Activated CD8-positive, alpha-beta T cell treated with anti-CD3 and anti-CD28 coated beads, Interleukin-2, amount 10 ng/mL, durations not matched to agents 7 days and 5 days (primary cell): ENCODE measurements at places on chromosomes 11 and 22.

DNA sequence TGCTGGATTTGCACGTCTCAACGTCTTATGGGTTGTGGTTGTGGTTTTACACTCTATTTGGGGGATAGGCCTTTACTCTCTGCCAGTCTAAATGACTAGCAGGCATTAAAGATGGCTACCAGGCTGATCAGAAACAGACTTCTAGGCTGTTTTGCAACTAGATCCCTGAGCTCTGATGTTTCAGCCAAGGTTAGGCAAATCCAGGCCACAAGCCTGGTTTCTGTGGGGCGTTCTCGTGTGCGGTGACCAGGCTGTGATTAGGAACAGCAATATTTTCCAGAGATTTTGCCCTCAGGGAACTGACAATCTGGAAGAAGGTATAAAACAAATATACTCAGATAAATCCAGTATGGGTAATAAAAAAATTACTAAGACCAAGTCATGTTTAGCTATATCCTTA is 502.4 kb downstream of the INSC start:
- no peak overlapping the region for H3K4me3 ChIP-seq
- DNase-seq: no peak
- H3K36me3 ChIP-seq: no peaks in the 10 kb centered on the region
- no peaks in the 10 kb centered on the region for H3K27me3 ChIP-seq

DNA sequence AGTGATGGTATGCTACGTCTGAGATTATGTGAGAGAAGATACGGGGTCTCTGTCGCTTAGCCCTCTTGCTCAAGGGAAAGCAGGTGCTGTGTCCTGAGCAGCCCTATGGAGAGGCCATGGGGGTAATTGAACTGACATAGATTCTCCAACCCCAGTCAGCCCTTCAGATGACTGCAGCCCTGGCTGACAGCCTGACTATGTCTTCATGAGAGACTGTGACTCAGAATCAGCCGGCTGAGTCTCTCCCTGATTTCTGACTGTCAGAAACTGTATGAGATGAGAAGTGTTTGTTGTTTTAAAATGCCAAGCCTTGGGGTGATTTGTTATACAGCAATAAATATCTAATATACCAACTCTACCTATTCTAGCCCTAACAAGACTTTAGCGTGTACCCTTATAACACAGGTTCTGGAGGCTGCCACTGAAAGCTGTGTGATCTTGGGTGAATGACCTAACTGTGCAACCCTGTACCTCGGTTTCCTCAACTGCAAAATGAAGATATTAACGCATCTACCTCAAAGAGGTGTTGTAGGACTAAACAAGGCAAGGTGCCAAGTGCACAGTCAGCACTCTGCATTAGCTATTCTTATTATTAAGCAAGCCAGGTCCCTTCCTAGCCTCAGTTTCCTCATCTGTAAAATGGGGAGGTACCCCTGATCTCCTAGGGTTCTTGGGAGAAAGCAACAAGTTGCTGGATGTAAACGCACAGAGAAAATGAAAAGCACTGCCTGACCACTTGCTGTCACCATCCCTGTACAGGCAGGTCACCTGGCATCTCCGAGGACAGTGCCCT is 24.9 kb downstream of the SLC43A1 start:
- H3K36me3 ChIP-seq: peaks cover 26% of the 10 kb centered on the region
- no peak for DNase-seq

DNA sequence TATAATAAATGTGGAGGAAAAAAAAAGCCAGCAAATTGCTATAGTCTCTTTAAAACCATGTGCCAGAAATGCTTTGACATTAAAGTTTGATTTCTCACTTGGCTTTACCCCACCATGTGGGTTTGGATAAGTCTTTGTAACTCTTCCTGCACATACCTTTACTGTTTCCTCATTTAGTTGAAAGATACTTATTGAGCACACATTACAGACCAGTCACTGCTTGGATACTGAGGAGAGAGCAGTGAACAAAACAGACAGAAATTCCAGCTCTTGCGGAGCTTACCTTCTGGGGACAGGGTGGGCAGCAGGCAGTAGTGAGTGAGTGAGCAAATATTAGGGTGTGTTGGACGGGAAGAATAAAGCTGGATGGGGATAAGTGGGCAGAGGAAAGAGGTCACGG is 13.7 kb downstream of the PACS1 start:
- H3K4me3 ChIP-seq: no peak overlapping the region
- H3K27ac ChIP-seq: no peak overlapping the region
- no peaks in the 10 kb centered on the region for H3K27me3 ChIP-seq
- DNase-seq: no peak

DNA sequence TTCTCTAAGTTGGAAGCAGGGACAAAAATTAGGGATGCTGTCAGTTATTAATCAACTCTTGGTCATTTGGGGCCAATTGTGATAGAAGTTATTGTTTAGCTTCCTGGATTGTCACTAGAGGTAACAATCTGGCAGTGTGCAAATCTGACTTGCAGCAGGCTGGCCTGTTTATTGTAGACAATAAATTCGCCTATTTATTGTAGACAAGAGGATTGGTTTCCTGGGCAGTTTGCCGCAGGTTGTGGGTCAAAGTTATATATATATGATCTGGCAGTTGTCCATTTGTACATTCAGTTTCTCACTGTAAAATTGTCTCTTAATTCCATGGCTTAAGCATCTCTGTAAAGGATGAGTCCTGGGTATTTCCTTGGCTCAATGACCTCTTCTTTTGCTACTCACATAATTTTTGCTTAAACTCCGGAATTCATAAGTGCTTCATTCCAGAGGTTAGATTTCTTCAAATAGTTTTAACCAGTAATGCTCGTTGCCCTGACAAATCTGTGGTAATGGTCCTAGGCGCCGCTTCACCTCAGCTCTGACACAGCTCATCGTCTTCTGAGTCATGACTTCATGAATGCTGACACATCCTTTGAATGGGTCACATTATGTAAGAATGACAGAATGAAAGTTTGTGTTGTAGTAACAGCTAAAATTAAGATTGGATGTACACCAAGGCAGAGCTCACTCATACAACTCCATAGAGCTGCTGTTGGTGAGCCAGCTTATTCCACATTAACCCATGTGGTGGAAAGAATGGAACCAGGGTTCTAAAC is 7.8 kb upstream of the MMP3 start:
- no peak for DNase-seq
- H3K36me3 ChIP-seq: no peaks in the 10 kb centered on the region
- no peaks in the 10 kb centered on the region for H3K27me3 ChIP-seq
- no peak overlapping the region for H3K27ac ChIP-seq
- no peak overlapping the region for H3K4me3 ChIP-seq
- no peaks in the 10 kb centered on the region for H3K4me1 ChIP-seq

GRCh38 chr22:48534395-48534958 is 1293.2 kb downstream of the BRD1 start:
- H3K27me3 ChIP-seq: no peaks in the 10 kb centered on the region
- no peak overlapping the region for H3K4me3 ChIP-seq
- no peak overlapping the region for H3K27ac ChIP-seq
- no peaks in the 10 kb centered on the region for H3K4me1 ChIP-seq

DNA sequence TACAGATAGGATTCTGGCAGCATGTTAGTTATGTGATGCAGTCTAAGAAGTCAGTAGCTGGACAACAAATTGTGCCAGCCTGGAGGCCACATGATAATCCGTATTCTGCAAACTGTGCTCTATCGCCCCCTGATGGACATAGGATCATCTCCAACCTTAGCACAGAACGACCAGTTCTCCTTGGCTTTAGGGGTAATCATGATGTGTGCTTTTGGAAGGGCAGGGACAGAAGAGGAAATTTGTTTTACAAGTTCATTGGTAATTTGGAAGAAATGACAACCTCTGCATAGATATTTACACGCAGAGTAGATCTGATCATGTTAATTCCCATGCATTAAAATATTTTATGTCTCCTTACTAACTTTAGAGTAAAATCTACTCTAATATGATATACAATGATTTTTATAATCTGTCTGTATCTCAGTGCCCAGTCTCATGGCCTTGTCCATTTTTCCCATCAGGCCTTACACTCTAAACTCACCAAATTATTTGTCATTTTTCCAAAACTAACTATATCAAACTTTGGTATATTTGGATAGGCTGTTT is 12.1 kb downstream of the OR10D3 start:
- H3K4me3 ChIP-seq: no peak overlapping the region
- peaks cover 13% of the 10 kb centered on the region for H3K27me3 ChIP-seq
- peak; percentile 63 for DNase-seq
- H3K27ac ChIP-seq: no peak overlapping the region
